ENCODE measurements at places on chromosomes 6 and 20. TPM values are rescaled to one million over a fixed set of nuclear protein-coding genes. Genes with fewer than 3 reads are reported as not detected.

Gene HS3ST5
- 0.17 TPM for total RNA-seq

Gene IRAK1BP1
- 2.8 TPM for total RNA-seq

Gene TRIM40
- not detected for total RNA-seq

Gene OR2H2
- not detected for total RNA-seq

Gene ZNF311
- total RNA-seq = 0.65 TPM
